ENCODE measurements at places on chromosomes 1 and 21.

- DNase-seq = no peak
Observed at GRCh38 chr1:177859572-177859971, 110.3 kb downstream of the SEC16B start.

DNA sequence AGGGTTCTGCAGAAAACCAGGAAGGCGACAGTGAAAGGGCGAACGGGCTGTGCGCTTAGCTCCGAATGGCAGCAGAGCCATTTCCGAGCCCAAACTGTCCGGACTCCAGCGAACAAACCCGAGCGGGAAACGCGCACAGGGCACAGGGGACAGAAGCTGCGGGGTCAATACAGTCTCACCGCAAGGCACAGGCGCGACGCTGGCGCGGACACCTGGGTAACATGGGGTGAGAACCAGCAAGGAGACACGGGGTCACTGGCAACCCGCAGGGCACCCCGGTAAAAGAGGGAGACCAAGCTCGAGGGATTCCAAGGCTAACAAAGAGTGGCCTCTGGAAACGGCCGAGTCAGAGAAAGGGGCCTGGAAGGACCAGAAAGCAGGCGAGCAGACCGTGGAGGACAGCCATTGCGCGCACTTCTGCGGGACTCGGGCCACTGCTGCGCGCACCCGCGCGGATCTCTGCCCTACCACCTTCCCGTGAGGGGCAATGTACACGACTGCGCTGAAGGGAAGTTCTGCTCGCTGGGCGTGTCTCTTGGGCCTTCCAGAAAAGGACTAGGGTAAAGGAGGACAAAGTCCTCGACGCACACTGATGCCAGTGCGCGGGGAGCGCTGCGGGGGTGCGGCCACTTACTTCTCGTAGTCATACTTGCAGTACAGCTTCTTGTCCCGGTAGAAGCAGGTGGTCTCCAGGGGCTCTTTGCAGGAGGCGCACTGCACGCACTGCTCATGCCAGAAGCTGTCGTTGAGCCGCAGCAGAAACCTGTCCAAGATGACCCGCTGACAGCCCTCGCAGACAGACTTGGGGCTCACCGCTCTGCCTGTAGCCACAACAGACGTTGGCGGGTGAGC is 3.8 kb downstream of the LMX1A start:
- no peak for DNase-seq

DNA sequence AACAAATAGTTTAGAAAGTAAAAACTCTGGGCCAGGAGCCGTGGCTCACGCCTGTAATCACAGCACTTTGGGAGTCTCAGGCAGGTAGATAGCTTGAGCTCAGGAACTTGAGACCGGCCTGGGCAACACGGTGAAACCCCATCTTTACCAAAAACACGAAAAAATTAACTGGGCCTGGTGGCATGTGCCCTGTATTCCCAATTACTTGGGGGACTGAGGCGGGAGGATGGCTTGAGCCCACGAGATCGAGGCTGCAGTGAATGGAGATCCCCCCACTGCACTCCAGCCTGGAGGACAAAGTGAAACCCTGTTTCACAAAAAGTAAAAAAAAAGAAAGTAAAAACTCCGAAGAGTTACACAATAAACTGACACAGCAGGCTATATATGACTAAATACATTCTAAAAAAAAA is 10.6 kb downstream of the CEP170 start:
- no peak for DNase-seq

GRCh38 chr1:168801032-168801745 is 72.2 kb upstream of the DPT start:
- DNase-seq = no peak

- no peak for DNase-seq
Observed at GRCh38 chr1:246081138-246081702, 425.9 kb downstream of the SMYD3 start.

- DNase-seq = no peak
Observed at GRCh38 chr1:12762766-12763165, 10.8 kb upstream of the PRAMEF12 start.

DNA sequence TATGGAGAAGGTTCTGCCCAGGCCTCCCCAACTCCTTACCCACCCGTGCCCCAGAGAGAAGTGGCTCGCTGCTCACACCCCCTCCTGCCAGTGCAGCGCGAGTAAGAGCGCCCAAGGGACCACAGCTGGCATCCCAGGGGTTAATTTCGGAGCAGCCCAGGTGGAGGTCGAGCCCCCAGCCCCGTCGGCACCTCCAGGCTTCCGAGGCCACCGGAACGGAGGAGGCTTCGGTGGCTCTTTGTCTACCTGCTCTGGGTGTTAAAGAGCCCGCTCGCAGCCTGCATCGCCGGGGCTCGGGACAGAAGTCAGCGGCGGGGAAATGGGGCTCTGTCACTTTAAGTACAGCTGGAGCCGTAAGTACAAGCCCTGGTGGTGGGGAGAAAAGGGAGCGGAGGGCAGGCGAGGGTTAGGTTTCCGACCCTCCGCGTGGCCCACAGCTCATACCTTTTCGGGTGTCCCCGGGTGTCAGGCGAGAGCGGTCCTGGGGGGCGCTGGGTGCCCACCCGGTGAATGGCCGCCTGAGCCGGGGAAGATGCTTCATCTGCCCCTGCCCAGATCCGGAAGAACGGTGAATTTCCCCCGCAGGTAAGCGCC is 89.4 kb upstream of the IPO9 start:
- peak; percentile 22 for DNase-seq

DNA sequence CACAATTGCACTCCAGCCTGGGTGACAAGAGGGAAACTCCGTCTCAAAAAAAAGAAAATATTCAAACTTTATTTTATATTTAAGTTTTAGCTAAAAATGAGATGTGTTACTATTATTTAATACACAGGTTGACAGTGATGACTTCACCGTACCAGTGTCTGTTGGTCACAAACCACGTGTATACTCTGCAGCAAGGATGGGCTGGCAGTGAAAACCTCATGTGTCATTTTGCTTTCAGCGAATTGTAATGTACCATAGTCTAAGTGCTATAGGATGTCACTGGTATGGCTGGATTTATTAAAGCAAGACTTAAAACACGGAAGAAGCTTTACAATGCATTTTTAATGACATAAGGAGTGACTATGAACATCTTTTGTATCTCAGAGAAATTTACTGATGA is 28.1 kb upstream of the NHLH2 start:
- DNase-seq = no peak

DNA sequence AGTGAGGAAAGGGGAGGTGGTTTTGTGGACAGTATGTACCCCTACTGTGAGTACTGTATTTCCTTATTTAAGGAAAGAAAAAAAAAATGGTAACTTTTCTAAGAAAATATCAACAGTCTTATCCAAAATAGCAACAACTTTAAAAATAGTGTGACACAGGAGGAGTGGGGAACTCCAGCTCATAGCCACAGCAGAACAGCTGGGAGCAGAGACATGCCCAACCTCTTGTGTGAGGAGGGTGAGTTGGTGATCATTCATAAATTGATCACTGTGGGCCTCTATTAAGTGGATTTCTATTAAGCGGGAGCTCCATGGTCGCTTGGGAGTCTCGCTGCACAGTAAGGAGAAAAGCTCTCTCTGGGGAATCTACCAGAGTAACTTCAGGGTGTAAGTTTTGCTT is 158.8 kb upstream of the DUSP10 start:
- no peak for DNase-seq

GRCh38 chr1:39562886-39563285 is 13.7 kb downstream of the PABPC4 start:
- DNase-seq = no peak

- no peak for DNase-seq
Observed at GRCh38 chr1:154769193-154769895, 100.7 kb downstream of the KCNN3 start.

DNA sequence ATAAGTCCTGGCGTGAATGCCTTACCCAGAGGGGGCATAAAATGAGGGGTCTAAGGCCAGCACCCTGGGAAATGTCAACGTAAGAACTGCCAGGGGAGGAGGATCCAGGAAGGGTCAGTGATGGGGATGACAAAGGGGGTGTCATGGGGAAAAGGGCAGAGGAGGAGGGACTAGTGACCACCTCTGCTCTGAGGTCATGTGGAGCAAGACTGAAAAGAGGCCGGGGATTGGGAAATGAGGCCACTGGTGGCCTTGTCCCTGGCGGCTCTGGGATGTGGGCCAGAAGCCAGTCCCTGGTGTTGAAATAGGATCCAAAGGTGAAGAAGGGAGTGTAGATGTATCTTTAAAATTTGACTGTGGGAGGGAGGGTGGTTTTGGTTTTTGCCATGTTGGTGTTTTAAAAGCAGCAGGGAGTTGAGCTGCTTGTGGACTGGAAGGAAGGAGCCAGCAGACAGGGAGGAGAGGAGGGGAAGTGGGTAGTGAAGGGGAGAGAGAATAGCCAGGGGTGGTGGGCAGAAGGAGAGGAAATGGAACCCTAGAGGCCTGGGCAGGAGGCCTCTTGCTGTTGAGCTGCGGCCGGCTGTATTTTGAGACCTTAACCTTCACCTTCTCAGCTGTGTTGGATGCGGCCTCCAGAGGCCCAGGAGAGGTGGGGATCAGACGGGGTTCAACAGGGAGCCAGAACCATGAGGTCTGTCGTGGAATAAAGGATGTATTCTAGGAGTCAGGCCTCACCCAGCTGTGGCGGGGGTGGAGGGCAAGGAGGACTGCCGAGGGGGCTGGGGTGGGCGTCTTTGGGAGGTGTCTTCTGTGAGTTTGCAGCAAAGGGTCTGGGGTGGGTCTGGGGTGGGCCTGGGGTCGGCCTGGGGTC is 92.5 kb downstream of the DHRS3 start:
- no peak for DNase-seq

DNA sequence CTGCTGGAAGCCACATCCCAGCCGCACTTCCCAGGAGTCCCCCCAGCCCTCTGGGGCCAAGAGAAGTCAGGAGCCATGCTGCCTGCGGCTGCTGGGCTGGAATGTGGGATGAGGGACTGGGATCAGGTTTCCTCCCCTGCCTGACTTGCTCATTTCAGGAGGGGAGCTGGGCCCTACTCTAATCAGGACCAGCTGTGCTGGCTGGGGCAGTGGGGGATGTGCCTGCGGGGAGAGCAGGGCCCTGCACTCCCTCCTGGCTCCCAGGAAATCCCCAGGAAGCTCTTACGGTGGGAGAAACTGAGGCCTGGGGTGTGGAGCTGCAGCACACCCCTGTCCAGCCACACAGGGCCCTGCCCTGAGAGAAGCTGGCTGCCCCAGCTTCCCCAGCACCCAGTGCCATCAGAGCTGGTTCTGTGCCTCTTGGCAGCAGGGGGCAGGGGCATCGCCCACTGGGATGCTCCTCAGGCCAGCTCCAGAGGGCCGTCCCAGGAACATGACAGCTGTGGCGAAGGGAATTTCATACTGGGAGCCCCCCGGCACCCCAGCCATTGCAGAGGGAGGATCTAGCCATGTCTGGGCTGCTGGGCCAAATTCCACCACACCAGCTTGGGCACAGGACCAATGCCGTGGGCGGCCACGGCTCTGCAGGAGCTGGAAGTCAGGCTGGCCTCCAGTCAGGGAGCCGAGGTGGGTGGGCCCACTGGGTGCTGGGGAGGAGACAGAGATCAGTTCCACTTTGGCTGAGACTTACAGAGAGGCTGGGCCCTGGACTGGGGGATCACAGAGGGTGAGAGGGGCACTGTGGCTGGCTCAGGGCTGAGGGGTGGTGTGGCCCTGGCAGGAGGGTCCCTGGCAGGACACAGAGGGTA is 21.3 kb upstream of the PRSS38 start:
- no peak for DNase-seq

GRCh38 chr1:226939438-226940028 is 561 bp upstream of the COQ8A start:
- DNase-seq = peak; percentile 51

- no peak for DNase-seq
Observed at GRCh38 chr1:151542710-151543129, 2.6 kb downstream of the TUFT1 start.

DNA sequence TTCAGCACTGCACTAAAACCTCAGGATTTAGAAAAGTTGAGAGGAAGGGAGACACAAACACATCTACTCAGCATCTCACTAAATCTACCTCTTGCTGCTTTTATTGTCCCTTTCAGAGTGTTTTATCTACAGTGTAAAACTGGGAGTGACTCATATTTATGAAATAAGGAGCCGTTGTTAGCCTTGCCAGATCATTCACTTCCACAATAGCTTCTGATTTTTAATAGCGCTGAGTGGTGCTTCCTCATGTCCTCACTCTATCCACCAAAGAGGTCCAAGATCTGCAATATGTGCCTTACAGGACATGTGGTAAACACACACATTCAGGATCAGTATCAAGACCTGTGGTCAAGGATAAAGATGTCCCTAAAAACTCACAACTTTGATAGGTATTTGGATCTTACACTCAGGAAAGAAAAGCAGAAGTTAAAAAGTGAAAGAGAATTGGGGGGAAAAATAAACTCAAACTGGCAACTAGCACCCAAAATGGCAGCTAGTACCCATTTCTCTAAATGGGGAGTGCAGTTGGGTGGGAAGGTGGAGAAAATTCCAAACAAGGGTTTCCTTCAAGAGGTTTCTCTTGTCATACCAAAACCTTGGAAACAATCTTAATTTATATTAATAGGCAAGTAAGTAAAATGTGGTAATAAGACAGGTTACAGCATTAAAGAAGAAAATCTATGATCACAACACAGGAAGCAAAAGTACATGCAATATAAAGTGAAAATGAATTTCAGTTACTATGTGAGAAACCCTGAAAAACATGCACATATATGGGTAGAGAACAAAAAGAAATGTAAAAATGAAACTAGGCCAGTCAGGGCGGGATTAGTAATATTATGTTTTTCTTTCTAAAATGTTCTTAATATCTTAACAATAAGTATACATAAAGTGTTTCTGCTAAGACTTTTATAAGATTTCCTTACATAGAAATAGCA is 15.9 kb downstream of the DUSP10 start:
- no peak for DNase-seq

- DNase-seq = no peak
Observed at GRCh38 chr1:203177036-203177405, 1.4 kb upstream of the MYBPH start.

DNA sequence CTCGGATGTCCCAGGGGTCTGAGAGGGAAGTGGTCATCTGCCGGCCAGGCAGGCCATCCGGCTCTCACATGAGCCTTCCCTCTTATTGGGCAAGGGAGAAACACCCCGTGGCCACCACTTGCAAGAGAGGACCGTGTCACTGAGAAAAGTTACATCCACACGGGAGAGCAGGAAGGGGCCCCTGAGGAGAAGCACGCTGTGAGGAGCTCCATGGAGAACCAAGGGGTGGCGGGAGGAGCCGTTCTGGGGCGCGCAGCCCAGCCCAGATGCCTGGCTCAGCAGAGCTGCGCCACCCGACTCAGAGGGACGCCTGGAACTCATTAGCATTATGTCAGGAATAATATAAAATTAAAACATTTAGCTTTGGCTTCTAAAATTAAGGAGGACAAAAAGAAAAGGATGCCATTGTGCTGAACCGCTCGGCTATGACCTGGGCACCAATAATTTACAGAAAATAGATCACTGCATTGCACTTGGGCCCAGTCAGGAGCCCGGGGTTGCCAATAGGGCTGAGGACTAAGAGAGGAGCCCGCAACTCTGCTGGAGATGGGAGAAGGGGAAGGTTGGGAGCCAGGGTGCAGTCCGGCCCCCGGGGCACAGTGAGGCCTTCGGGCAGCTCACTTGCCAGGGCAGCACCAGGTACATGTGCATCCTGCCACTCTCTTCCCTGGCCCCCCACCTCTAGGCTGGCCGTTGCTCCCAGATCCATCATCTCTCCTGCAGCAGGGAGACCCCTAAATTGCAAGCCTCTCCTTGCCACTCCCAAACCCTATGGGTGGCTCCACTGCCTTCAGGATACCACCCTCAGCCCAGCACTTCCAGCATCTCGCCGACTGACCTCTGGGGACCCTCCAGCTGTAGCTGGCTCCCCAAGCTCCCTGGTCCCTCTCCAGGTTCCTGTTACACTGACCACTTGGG is 84.8 kb downstream of the DMRTB1 start:
- peak; percentile 6 for DNase-seq

Measured in T-helper 17 cell (primary cell).